Activated naive CD8-positive, alpha-beta T cell treated with anti-CD3 and anti-CD28 coated beads for 36 hours (primary cell): ENCODE measurements at places on chromosomes 2 and 18. TPM values are rescaled to one million over a fixed set of nuclear protein-coding genes. Genes with fewer than 3 reads are reported as not detected.

GRCh38 chr2:26241928-26242436 is 2.5 kb downstream of the HADHA start:
- DNase-seq: no peak
- peaks cover 7% of the 10 kb centered on the region for H3K36me3 ChIP-seq
- H3K4me1 ChIP-seq: peaks cover 50% of the 10 kb centered on the region

GRCh38 chr18:76459687-76460350 is 35.2 kb downstream of the ZNF516 start:
- H3K27me3 ChIP-seq: no peaks in the 10 kb centered on the region
- no peak for DNase-seq
- H3K4me1 ChIP-seq: peaks cover 24% of the 10 kb centered on the region

- DNase-seq: no peak
- no peak overlapping the region for H3K27ac ChIP-seq
- peaks cover 3% of the 10 kb centered on the region for H3K27me3 ChIP-seq
- no peak overlapping the region for H3K4me3 ChIP-seq
- H3K4me1 ChIP-seq: no peaks in the 10 kb centered on the region
Measured at GRCh38 chr2:189519631-189520387, 60.8 kb downstream of the SLC40A1 start.

DNA sequence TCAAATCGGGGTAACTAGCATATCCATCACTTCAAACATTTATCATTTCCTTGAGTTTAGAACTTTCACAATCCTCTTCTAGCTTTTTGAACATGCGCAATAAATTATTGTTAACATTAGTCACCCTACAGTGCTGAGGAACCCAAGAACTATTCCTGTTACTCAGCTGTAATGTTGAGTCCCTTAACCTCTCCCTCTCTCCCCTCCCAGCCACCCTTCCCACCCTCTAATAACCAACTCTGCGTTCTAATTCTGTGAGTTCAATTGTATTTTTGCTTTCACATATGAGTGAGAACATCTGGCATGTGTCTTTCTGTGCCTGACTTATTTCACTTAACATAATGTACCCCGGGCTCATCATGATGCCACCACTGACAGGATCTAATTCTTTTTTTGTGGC is 78.6 kb upstream of the RANBP2 start:
- no peaks in the 10 kb centered on the region for H3K27me3 ChIP-seq
- H3K27ac ChIP-seq: no peak overlapping the region
- peaks cover 21% of the 10 kb centered on the region for H3K4me1 ChIP-seq

DNA sequence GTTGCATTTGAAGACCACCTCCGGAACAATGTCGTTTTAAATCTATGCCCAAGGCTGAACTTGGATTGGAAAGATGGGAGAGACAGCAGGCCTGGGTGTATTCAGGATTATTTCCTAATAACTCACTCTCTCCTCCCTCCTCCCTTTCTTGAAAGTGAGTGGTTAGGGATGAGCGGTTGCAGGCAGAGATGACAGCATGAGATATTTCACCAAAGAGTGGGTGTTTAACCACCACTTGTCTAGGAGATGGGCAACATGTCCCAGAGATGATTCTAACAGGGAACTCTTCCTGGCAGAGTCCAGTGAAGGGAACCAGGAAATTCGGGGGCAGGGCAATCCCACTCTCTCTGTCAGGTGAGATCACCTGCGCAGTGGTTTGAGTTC is 123.2 kb downstream of the KCTD1 start:
- no peak overlapping the region for H3K4me3 ChIP-seq
- DNase-seq: no peak
- no peaks in the 10 kb centered on the region for H3K36me3 ChIP-seq
- H3K4me1 ChIP-seq: no peaks in the 10 kb centered on the region

DNA sequence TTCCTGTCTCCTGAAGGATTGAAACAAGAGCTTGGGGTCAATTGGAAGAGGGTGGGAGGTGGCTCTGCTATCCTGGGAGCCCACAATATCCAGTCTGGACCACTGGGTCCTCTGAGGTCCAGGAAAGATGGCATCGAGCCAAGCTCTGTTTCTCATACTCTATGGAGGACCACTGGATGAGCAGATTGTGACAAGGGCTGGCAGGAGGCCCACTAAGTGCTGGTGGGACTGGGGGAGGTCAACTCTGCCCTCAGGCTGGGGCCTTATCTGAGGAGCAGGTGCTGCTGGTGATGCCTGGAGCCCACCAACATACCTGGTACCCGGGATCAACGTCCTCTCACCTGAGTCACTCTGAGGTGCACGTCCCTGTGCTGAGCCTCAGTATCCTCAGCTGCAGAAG is 142.4 kb downstream of the NDUFA10 start:
- H3K36me3 ChIP-seq: no peaks in the 10 kb centered on the region
- peaks cover 3% of the 10 kb centered on the region for H3K4me1 ChIP-seq
- peaks cover 15% of the 10 kb centered on the region for H3K27me3 ChIP-seq
- DNase-seq: no peak
- H3K4me3 ChIP-seq: no peak overlapping the region
- no peak overlapping the region for H3K27ac ChIP-seq

GRCh38 chr2:231369580-231370428 is 25.7 kb upstream of the B3GNT7 start:
- no peak overlapping the region for H3K4me3 ChIP-seq
- H3K27ac ChIP-seq: no peak overlapping the region
- H3K27me3 ChIP-seq: no peaks in the 10 kb centered on the region
- no peaks in the 10 kb centered on the region for H3K36me3 ChIP-seq

GRCh38 chr2:46447649-46448048 is 31.7 kb upstream of the TMEM247 start:
- peaks cover 2% of the 10 kb centered on the region for H3K36me3 ChIP-seq
- peaks cover 4% of the 10 kb centered on the region for H3K27me3 ChIP-seq
- no peaks in the 10 kb centered on the region for H3K4me1 ChIP-seq
- no peak for DNase-seq
- no peak overlapping the region for H3K27ac ChIP-seq

The MARS2 gene
- total RNA-seq: 24.3 TPM

The CHRNG gene
- not detected for total RNA-seq

The RGPD8 gene
- 14.3 TPM for total RNA-seq

The FIGN gene
- not detected for total RNA-seq

The TEKT4 gene
- total RNA-seq: not detected
